ENCODE measurements at places on chromosomes 13 and 19.

- DNase-seq = no peak
These were observed 1564.2 kb upstream of the MIR17HG start for GRCh38 chr13:89783221-89783755.

DNA sequence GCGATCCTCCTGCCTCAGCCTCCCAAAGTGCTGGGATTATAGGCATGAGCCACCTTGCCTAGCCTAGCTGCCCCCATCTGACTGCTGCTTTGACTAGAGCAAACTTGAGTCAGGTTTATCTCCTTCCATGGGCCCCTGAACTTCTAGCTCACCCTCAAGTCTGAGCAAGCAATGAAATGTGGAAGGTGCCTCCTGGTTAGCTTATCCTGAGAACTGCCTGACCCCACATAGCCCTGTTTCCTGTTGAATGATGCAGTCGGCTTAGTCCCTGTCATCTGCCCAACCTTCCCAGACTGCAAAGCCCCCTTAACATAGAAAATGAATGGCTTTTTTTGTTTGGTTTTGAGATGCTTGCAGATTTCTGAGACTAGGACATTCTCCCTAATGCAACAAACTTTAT is 8.9 kb upstream of the TMEM160 start:
- no peak for DNase-seq

DNA sequence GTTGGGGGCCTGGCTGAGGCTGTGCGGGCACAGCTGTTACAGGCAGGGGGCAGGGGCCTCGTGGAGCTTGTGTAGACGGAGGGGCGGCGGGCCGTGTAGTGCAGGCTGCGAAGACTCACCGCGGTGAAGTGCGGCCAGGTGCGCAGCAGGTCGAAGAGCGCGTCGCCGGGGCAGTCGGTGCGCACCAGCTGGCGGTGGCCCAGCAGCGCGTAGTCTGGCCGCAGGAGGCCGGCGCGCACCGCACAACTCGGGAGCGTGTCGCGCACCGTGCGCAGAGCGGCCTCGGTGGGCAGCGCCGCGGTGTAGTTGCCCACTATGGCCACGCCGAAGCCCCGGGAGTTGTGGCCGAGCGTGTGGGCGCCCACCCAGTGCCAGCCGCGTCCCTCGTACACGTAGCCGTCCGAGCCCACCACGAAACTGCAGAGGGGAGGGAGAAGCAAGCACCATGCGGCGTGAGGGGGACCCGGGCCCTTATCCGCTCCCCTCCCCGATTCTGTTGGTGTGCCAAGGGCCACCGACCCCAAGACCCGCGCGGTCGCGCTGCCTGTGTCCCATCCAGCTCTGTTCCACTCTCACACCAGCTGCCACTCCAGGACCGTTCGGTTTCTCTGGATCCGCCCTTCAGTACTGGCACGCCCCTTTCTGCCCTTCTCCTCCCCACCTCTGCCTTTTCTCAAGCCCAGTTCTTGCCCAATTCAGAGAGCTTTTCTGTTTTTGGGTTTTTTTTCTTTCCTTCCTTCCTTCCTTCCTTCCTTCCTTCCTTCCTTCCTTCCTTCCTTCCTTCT is 5.4 kb upstream of the RASAL3 start:
- DNase-seq = no peak

DNA sequence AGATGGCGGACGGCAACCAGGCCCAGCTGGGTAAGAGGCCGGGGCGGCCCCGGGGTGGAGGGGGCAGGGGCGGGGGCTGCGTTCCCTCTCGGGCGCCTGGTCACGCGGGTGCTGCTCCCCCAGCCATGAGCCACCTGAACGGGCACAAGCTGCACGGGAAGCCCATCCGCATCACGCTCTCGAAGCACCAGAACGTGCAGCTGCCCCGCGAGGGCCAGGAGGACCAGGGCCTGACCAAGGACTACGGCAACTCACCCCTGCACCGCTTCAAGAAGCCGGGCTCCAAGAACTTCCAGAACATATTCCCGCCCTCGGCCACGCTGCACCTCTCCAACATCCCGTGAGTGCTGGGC is 11.1 kb downstream of the PTBP1 start:
- DNase-seq = no peak

DNA sequence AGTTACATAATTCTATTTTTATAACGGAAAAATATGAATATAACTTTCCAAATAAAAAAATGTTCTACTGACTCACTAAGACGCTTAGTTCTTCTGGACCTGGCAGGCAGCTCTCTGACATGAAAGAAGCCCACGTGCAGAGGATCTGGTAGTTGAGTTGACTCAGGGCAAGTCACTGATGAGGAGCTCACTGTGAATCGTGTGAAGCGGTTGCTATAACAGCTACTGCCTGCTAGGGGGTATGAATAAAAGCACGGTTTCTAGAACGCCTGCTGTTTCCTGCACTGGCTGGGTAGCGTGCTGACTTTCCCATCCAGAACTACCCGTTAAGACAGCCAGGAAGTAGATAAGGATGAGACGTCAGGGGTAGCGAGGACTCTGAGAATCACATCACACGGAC is 54.7 kb upstream of the WASF3 start:
- DNase-seq = no peak

- DNase-seq = no peak
These were observed 1.6 kb upstream of the AZU1 start for GRCh38 chr19:825897-826644.

DNA sequence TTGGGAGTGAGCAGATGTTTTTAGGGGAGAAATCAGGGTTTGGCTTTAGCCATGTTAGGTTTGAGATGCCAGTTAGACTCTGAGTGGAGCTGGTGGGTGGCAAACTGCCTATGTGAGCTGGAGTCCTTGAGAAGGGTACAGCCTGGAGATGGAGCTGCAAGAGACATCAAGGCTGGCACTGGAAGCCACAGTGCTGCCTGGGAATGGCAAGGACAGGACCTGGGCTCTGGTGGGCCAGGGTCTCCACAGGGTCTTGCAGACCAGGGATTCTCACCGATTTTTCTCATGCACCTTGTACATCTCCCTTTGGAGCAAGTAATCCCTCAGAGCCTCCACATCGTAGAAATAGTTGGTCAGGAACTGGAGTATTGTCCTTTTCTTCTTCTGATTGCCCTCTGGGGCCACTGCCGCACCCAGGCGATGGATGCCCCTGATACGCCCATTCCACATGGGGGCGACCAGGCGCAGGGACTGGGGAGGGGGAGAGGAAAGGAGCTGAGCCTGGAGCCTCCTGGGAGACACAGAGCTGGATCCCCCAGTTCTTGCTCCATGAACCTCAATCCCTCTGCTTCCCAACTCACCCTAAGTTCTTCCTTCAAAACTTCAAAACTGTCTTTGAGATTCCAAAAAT is 1.7 kb downstream of the DMAC2 start:
- no peak for DNase-seq

GRCh38 chr19:5850743-5851293 is 431 bp downstream of the FUT3 start:
- DNase-seq = no peak

- DNase-seq = no peak
These were observed 234.9 kb downstream of the TEX29 start for GRCh38 chr13:111555268-111555808.

DNA sequence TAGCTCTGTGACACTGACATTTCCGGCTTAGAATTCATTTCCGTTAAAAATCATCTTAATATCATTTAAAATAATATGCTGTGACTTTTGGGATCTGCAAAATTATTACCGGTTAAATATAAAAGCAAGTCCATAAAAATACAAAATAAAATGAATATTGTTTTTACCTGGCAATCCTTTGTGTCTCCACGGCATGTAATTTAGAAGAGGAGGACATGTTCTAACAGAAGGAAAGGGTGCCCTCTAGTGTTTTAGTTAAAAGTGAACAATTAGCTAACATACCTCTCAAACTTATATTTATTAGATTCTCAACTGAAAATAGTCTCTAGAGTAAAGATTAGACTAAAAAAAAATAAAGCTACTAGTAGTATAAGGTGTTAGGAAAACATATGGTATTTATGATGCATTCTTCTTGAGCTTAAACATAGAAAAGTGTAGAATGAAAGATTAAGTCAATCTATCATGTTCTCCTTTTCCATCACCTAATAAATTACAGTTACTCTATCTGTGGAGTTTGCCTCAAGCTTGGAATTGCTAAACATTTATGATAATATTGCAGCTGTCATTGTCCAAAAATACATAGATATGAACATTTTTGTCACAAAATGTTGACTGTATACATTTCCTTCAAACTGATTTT is 676.7 kb upstream of the SPRY2 start:
- DNase-seq = peak; percentile 11

DNA sequence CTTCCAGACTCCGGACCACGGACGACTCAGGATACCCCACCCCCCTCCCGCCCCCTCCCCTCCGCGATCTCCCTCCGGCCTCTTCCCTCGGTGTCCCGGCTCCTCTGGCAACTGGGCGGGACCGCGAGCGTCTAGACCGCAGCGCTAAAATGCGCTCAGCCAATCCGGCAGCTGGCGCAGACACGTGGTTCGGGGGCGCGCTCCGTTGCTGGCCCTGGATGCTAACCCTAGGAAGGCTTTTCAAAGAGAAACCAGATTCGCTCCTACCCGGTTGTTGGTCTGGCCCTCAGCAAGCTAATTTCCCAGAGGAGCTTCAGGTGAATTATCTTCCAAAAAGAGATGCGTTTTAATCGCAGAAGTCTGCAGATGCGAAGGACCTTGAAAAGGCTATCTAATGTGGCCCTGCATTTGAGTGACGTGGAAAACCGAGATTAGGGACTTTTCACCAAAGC is at the start of gene DZIP1:
Gene DZIP1 (minus strand): TSS at position 106 of the 452 bp plus-strand sequence. CDS start 2,677 bp downstream, outside the sequence.
- peak; percentile 44 for DNase-seq

GRCh38 chr19:2552859-2553258 is 76.9 kb downstream of the GADD45B start:
- no peak for DNase-seq

DNA sequence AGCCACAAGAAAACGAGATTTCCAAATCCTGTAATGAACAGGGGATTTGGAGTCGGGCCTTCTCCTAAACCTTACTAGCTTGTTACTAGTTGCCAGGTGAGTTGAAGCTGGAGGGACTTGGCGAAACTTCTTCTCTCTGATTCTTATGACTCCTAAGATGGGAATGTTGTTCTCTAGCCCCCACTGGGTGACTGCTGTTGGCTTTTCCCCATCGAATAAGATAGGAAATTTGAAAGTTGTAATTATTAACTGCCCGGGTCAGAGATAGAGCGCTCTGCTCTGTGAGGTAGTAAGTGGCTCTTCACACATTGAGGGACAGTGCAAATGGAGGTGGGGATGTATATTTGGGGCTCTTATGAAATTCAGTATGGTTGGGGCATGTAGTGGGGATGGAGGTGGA is 111.2 kb upstream of the MBNL2 start:
- DNase-seq = no peak

DNA sequence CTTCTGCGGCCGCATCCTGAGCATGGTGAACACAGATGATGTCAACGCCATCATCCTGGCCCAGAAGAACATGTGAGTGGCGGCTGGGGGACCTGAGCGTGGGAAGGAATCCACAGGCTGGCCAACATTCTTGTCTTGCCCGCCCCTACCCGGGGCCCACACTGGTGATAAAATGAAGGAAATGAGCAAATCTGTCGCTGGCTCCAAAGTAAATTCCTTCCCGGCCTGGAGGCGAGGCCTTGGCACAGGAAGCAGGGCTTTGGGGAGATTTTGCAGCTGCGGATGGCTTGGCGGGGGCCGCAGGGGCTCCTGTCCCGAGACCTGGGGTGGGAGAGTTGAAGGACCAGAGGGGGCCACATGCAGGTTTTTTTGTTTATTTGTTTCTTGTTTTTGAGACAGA is 4.4 kb downstream of the KXD1 start:
- DNase-seq = no peak
